Activated T-cell treated with anti-CD3 and anti-CD28 coated beads, Interleukin-2, amount 50 U/mL, for 72 hours (primary cell): ENCODE measurements at places on chromosomes 6 and 20.

- no peak overlapping the region for H3K27ac ChIP-seq
- no peaks in the 10 kb centered on the region for H3K4me1 ChIP-seq
- H3K36me3 ChIP-seq: peaks cover 1% of the 10 kb centered on the region
- no peak overlapping the region for H3K4me3 ChIP-seq
Measured at GRCh38 chr20:56718816-56719215, 89.7 kb downstream of the TFAP2C start.

DNA sequence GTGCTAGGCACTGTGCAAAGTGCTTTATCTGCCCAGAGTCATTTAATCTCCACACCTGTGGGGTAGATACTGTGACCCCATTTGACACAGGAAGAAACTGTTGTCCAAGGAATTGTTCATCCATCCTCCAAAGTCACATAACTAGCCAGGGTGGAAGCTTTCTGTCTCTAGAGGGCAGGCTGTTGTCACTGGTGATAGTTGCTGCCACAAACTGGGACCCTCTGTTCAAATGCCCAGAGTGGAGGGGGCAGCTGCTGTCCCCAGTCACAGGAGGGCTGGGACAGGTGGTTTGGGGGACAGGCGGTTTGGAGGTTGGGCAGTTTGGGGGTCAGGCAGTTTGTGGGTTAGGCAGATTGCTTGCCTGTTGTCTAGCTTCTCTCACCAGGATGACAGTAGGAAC lies 16.1 kb upstream of the TMEM242 start:
- DNase-seq: no peak
- H3K27me3 ChIP-seq: peaks cover 56% of the 10 kb centered on the region
- no peaks in the 10 kb centered on the region for H3K36me3 ChIP-seq
- no peak overlapping the region for H3K4me3 ChIP-seq
- H3K4me1 ChIP-seq: no peaks in the 10 kb centered on the region

DNA sequence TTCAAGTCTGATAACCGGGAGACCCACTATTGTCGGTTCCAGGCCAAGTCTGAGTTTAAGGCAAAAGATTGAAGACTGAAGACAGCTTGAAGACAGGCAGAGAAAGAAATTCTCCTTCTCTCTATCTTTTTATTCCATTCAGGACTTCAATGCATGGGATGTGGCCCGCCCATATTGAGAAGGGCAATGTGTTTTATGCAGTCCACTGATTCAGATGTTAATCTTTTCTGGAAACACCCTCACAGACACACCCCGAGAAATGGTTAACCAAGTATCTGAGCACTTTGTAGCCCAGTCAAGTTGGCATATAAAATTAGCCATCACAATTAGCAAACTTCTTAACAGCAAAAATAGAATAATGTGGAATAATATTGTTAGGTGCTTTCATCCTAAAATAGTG lies 75.5 kb upstream of the FABP7 start:
- H3K36me3 ChIP-seq: no peaks in the 10 kb centered on the region
- no peak for DNase-seq
- no peak overlapping the region for H3K27ac ChIP-seq
- peaks cover 11% of the 10 kb centered on the region for H3K27me3 ChIP-seq

- H3K4me3 ChIP-seq: no peak overlapping the region
- no peaks in the 10 kb centered on the region for H3K4me1 ChIP-seq
- peaks cover 4% of the 10 kb centered on the region for H3K36me3 ChIP-seq
- no peak overlapping the region for H3K27ac ChIP-seq
Measured at GRCh38 chr20:43831481-43832065, 83.1 kb upstream of the TOX2 start.

DNA sequence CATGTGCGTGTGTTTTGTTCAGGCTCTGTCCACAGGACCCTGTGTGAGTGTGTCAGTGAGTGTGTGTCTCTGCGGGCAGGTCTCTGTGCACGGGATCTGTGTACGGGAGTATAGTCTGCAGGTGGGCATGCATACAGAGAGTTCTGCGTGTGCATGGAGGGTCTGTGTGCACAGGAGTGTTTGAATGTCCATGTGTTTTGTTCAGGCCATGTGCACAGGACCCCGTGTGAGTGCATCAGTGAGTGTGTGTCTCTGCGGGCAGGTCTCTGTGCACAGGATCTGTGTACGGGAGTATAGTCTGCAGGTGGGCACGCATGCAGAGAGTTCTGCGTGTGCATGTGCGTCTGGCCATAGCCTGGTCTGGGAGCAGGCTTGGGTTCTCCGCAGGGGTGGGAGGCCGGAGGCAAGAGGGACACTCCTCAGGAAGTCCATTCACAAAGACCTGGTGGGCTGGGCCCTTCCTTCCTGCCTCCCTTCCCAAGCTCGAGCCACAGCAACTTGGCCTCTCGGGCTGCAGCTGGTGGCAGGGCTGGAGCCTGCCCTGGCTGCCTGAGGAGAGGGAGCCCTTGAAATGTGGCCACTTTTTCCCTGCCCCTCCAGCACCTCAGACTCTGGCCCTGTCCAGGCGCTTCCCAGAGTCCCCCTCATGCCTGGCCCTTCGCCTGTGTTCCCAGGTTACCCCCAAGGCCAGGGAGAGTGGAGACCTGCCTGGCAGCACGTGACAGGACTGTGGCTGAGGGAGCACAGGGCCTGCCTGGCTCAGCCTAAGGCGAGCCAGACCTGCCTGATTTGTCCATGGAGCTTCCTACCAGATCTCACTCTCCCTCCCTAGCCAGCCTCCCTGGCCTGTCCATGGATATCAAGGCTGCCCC lies 6.8 kb downstream of the HSPA12B start:
- H3K27me3 ChIP-seq: peaks cover 2% of the 10 kb centered on the region
- no peak overlapping the region for H3K27ac ChIP-seq

GRCh38 chr6:166595061-166595780 lies 8.7 kb upstream of the RAMACL start:
- no peak overlapping the region for H3K4me3 ChIP-seq
- no peaks in the 10 kb centered on the region for H3K27me3 ChIP-seq
- H3K36me3 ChIP-seq: no peaks in the 10 kb centered on the region
- no peak overlapping the region for H3K27ac ChIP-seq
- DNase-seq: no peak

GRCh38 chr6:45837541-45838200 lies 178.0 kb downstream of the CLIC5 start:
- no peaks in the 10 kb centered on the region for H3K27me3 ChIP-seq
- H3K27ac ChIP-seq: peak overlapping the region; percentile 56
- H3K4me3 ChIP-seq: no peak overlapping the region
- DNase-seq: no peak

- no peaks in the 10 kb centered on the region for H3K27me3 ChIP-seq
- no peaks in the 10 kb centered on the region for H3K36me3 ChIP-seq
- DNase-seq: no peak
- no peak overlapping the region for H3K4me3 ChIP-seq
- H3K4me1 ChIP-seq: peaks cover 6% of the 10 kb centered on the region
Measured at GRCh38 chr6:16345449-16346330, 107.3 kb downstream of the GMPR start.

DNA sequence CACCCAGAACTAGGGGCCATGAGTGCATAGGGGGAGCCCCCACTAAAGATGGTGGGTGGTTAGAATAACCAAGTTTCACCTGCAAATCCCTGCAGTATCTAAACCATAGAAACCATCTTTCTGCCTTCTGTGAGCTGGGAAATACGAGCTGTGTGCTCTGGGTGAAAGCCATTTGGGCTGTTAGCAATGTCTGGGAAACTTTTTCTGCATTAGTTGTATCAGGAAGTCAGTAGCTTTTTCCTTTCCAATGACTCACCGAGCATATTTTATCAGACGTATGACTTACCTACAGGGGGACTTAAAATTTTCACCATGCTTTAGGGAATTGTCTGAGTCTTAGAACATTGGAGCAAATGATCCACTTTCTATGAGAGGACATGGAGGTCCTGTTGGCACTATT lies 584.0 kb downstream of the QKI start:
- no peaks in the 10 kb centered on the region for H3K4me1 ChIP-seq
- no peaks in the 10 kb centered on the region for H3K27me3 ChIP-seq
- no peak overlapping the region for H3K4me3 ChIP-seq
- H3K27ac ChIP-seq: no peak overlapping the region
- no peak for DNase-seq
- H3K36me3 ChIP-seq: no peaks in the 10 kb centered on the region

DNA sequence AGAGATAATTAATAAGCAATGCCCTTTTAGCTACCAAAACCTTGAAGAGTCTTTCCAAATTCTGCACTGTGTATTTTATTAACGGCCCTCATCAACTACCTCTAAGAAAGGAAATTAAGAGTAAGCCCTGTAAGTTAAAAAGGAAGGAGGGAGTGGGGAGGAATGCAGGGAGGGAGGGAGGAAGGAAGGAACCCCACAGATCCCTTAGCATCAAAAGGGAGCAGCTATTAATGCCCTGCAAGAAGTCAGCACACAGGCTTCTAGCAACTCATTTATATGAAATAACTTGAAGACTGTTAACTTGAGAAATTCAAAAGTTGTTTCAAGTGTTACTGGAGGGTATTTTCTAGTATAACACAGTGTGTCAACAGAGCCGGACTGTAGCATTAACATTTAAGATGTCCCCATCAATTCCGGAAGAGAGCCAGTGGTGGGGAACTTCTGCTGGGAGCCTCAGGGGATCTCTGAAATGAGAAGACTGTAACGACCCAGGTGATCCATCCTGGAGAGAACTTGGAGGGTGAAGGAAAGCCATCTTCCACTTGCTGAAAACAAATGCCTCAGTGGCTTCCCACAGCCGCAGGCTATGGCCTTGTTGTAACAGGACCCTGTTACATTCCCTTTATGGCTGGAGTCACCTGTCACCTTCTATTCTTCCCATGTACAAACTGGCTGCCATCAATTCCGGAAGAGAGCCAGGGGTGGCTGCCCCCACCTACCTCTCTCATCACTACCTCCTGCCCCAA lies 33.2 kb downstream of the SLC22A23 start:
- H3K4me1 ChIP-seq: peaks cover 9% of the 10 kb centered on the region
- H3K36me3 ChIP-seq: no peaks in the 10 kb centered on the region
- H3K27ac ChIP-seq: no peak overlapping the region
- peaks cover 6% of the 10 kb centered on the region for H3K27me3 ChIP-seq

DNA sequence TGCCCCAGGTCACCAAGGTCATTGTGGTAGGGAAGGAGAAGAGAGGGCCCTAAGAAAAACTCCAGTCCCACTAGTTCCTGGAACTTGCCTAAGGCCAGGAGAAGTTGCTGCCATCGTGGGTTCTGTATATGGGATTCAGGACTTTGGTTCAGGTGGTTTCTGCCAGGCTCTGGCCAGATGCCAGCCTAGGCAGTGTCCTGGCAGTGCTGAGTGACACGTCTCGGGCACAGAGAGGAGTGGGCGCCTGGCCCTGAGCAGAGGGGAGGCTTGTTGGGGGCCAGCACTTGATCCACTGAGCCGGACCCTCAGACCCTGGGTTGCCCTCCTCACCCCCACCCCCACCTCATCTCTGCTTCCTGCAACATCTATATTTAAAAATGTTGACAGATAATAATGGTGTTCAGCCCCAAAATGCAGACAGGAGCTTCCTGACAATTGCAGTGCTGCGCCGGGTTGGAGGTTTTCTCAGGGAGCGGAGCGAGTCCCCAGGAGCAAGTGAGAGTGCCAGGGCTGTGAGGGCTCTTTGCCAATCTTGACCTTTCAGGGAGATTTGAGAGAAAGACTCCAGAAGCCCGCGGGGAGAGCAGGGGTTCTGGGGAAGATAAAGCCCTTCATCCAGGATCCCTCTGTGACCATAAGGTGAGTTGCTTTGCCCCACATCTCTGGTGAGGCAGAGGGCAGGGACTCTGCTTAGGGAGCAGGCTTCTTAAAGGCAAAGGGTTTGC lies 71.9 kb downstream of the PHACTR3 start:
- no peak for DNase-seq
- no peaks in the 10 kb centered on the region for H3K36me3 ChIP-seq
- peaks cover 17% of the 10 kb centered on the region for H3K27me3 ChIP-seq
- no peaks in the 10 kb centered on the region for H3K4me1 ChIP-seq
- H3K27ac ChIP-seq: no peak overlapping the region

GRCh38 chr20:47125508-47125757 lies 230.8 kb downstream of the EYA2 start:
- H3K27ac ChIP-seq: no peak overlapping the region
- DNase-seq: no peak
- H3K36me3 ChIP-seq: no peaks in the 10 kb centered on the region

- peaks cover 2% of the 10 kb centered on the region for H3K27me3 ChIP-seq
- no peak overlapping the region for H3K4me3 ChIP-seq
- H3K4me1 ChIP-seq: peaks cover 10% of the 10 kb centered on the region
- no peak for DNase-seq
Measured at GRCh38 chr20:36341331-36342020, 35.3 kb downstream of the DLGAP4 start.

DNA sequence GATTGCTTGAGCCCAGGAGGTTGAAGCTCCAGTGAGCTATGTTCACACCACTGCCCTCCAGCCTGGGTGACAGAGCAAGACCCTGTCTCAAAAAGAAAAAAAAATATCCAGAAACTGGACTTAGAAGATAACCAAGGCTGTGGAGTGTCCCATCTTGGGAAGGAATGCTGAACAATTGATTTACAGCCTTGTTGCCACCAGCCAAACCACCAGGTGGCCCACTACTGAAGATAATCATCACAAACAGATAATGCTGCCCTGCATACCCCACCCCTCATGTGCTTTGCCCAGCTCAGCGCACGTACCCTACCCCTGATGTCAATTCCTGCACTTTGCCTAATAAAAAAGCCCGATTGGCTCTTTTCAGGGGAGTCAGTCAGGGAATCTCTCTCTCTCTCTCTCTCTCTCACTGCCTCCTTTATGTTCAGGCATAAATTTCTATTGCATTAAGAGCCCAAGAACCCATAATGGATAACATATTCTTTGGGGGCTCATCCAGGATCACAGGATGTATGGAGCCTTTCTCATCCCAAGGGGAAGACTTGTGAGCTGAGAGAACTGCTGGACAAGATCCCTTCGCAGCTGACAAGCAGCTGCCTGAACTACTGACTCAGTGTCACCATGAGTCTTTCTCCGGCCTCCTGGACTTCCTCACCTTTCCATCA lies 166.4 kb downstream of the CD24 start:
- no peaks in the 10 kb centered on the region for H3K27me3 ChIP-seq
- peaks cover 14% of the 10 kb centered on the region for H3K36me3 ChIP-seq
- H3K27ac ChIP-seq: no peak overlapping the region
- H3K4me1 ChIP-seq: no peaks in the 10 kb centered on the region
- DNase-seq: no peak
- no peak overlapping the region for H3K4me3 ChIP-seq

DNA sequence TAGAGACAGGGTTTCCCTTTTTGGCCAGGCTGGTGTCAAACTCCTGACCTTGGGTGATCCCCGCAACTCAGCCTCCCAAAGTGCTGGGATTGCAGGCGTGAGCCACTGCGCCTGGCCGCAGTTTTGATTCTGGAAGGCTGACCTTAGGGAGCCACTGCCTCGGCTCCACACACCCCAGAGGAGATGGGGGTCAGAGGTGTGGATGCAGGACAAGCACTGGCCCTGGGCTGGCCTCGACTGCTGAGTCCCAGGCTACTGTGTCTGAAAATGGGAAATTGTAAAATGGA lies 1.5 kb downstream of the ZBP1 start:
- H3K27me3 ChIP-seq: peaks cover 8% of the 10 kb centered on the region
- H3K36me3 ChIP-seq: no peaks in the 10 kb centered on the region
- peak overlapping the region; percentile 79 for H3K4me3 ChIP-seq
